Amygdala (tissue), 56 donors: ENCODE measurements at places on chromosomes 4 and X.

DNA sequence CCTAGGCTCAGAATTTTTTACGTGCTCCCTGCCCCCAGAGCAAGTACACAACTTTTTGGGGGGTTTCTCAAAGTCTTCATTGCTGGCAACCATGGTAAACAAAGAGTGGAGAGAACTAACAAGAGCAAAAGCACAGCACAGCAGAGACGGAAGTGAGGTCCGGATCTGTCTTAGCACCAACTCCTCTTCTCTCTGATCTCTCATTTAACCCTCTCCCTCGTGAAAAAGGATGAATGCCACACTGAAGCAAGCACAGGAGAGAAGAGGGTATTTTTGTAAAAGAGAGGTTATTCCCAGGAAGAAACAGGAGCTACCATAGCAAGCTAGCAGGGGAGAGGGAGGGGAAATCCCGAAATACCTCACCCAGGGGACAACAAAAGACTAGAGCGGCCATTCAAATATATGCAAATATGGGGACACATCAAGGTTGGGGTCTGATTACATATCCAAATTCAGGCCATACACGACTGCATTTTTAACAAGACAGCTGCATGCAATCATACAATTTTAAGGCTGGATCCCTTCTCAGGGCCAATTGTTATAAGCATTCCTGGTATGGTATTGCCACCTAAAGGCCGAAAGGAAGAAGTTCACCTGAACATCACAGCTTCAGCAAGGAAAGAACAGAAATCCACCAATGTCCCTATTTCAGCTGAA, 46.6 kb downstream of the CD40LG start:
- DNase-seq: no peak

DNA sequence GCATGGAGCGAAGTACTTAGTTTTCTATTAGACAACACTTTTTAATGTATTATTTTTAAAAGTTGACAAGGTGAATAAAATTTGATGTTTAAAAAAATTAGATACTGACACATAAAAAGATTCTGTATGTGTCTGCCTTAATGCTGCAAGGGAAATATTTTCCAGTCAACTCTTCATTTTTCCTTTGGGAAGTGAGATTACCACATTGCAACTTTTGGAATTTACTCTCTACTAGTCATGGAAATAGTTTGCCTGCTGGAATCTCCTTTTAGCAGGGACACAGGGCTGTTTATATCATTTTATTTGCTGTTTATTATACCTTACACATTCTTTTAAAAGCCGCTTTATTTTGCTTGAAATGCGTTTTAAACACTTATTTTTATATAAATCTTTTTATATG, 135.1 kb downstream of the MID1 start:
- no peak for DNase-seq

DNA sequence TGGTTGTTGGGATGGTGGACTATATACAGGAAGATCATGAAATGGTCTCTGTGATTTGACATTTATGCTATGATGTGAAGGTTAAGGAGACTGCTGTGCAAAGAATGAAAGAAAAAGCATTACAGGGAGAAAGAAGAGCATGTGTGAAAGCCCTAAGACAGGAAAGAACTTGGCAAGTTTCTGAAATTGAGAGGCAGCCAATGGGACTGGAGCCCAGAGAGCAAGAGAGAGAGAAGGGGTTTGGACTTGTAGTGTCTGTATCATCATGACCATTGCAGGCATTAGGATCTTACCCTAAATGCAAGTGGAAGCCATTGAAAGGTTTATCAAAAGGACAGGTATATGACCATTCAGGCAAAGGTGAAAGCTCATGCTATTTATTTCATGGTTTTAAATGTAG, 147.1 kb downstream of the NAA11 start:
- DNase-seq: no peak

GRCh38 chrX:100830547-100830946, 10.4 kb downstream of the CSTF2 start:
- no peak for DNase-seq

DNA sequence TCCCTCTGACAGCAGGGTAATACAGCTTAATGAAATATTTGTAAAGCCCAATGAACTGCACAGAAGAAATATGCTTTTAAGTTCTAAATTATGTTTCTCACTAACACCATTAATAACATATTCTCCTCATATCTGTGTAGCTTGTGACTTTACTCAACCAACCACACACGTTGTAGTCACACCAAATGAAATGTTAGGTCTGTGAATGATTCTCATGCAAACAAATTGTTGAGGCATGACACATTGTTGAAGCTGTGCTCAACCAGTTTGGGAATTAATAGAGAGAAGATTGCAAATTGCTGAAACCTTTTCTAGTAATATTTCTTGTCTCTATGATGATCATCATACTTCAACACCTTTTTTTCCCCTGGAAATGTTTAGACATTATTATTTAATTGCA, 645.9 kb downstream of the PCDH7 start:
- DNase-seq: no peak

- no peak for DNase-seq
These were observed 315.4 kb downstream of the CCSER1 start for GRCh38 chr4:90442619-90443018.

DNA sequence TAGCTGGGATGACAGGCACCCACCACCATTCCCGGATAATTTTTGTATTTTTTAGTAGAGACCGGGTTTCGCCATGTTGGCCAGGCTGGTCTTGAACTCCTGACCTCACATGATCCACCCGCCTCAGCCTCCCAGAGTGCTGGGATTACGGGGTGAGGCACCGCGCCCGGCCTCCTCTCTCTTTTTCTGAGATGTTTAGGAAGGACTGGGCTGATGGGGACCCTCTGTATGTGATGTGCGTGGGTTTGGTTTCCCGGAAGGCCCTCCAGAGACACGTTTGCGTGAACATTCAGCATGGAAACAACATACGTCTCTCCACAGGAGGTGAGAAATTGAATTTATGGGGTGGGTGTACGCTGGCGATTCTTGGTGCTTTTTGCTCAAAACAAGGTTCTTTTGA, 18.6 kb downstream of the SHOX start:
- no peak for DNase-seq

GRCh38 chr4:186167605-186168004, 23.8 kb upstream of the CYP4V2 start:
- no peak for DNase-seq

- no peak for DNase-seq
These were observed 28.6 kb upstream of the PDE5A start for GRCh38 chr4:119657111-119657611.

GRCh38 chr4:8523766-8524165, 56.4 kb upstream of the GPR78 start:
- DNase-seq: no peak

DNA sequence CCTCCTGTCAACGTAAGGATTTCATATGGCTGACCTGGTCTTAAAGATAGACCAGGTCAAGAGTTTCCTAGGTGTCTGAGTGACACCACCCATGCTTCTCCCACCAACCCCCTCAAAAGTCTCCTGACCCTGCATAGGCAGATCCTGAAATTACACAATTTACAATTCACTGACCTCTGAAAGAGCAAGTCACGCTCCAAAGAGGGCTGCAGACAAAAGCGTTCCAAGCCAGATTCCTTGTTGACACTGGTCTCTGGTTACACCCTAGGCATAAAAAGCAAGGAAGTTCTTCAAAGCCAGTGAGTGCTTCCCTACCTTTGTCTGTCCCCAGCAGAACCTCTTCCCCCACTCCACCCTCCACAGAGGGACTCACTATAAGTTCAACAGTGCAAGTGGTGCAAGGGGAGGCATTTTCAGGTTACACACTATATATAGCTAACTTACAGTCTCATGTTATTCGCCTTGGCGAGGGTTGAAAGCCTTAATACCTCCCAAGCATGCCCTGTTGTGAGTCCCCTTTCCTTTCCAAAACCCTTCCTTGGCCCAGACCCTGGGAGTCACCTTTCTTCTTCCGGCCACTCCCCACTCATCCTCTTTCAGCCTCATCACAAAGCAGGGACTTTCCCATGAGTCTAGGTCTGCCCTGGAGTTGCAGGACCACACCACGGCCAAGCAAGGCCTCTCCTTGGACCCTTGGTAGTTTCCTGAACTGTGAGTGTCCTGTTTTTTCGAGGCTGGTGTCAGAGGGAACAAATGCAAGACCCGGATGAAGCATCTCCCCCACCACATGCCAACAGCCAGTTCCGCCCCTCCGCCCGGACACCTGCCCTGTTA, 58.0 kb upstream of the KLF3 start:
- no peak for DNase-seq

DNA sequence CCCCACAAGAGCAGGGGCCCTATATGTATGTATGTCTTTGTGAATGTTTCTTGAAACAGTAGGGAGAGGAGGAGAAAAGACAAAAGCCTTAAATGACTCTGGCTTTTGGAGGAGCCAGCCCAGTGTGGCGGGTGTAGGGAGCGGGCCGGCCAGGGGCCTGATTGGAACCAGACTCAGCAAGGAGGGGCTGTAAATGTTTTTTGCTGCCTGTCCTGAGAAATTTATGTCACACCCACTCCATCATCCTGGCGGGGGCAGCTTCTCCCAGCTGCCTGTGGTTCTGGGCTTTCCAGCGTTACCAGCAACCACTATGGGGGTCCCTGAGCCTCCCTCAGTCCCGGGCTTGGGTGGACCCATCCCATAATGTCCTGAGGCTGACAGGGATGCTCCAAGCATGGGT, 130.8 kb downstream of the PJA1 start:
- no peak for DNase-seq

GRCh38 chr4:14254252-14254651, 626.7 kb upstream of the BOD1L1 start:
- DNase-seq: no peak

DNA sequence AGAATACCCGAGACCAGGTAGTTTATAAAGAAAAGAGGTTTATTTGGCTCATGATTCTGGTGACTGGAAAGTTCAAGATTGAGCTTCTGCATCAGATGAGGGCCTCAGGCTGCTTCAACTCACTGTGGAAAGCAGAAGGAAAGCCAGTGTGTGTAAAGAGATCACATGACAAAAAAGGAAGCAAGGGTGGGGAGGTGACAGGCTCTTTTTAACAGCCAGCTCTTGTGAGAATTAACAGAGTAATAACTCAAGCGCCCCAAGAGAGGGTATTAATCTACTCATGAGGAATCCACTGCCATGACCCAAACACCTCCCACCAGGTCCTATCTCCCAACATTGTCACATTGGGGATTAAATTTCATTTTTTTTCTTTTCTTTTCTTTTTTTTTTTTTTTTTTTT, 6.3 kb upstream of the YIPF6 start:
- DNase-seq: no peak

DNA sequence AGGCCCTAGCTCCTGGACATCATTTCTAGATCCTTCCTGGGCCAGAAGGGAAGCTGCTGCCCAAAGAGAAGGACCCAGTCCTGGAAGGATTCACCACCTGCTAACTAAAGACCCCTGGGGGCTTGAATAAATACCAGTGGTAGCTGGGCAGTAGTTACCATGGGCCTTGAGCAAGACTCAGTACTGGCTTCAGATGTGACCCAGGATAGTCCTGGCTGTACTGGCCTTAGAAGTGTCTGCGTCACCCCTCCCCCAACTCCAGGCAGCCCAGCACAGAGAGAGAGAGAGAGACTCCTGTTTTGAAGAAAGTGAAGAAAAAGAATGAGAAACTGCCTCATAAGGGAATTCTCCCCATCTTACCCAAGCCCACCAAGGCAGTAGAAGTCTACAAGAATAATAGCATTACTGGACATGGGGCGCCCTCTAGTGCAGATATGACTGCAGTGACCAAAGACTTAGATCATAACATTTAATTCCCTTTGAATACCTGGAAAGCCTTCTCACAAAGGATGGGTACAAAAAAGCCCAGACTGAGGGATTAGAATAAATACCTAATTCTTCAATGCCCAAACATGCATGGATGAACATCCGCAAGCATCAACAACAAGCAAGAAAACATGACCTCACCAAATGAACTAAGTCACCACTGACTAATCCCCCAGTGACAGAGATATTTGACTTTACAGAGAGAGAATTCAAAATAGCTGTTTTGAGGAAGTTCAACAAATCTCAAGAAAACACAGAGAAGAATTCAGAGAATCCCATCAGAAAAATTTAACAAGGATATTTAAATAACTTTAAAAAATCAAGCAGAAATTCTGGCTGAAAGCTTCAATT, 171.8 kb downstream of the HNRNPD start:
- no peak for DNase-seq

- no peak for DNase-seq
These were observed 45.2 kb downstream of the ANXA5 start for GRCh38 chr4:121651597-121651996.

DNA sequence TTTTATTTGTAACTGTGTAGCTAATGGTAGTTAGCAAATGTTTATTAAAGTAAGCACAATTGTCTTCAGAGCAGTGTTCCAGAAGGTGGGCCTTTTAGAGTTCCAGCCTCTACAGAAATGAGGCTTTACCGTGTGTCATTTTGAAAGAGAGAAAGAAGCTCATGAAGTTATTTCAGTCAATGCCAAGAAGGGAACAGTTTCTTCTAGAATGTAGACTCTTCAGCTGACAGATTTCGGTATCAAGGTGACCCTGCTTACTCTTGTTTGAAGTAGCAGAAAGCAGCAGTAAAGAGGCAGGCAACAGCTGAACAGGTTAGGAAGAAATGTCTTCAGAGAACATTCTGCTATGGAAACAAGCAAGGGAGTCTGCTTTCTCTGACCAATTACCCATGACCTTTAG, 93.6 kb downstream of the TASL start:
- DNase-seq: no peak

- DNase-seq: no peak
These were observed 348.6 kb downstream of the PTTG2 start for GRCh38 chr4:38308728-38309311.

DNA sequence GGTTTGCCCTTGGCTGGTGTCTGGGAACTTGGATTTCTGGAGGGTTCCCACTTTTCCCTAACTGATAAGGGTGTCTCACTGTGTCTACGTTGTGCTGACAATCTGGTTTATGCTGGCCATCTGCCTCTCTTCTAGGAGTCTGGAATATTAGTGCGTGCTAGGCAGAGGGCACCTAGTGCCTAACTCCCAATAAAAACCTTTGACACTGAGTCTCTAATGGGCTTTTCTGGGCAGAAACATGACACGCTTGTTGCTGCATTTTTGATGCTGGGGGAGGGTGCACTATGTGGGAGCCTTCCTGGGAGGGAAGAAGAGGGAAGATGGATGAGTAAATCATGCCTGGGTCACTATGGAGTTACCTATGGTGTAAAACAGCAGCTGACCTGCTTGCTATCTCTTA, 16.3 kb upstream of the ZNF41 start:
- DNase-seq: no peak

- no peak for DNase-seq
These were observed 27.9 kb downstream of the CAMK2D start for GRCh38 chr4:113733685-113734084.

- DNase-seq: no peak
These were observed 7.2 kb downstream of the SCARB2 start for GRCh38 chr4:76206222-76206942.

DNA sequence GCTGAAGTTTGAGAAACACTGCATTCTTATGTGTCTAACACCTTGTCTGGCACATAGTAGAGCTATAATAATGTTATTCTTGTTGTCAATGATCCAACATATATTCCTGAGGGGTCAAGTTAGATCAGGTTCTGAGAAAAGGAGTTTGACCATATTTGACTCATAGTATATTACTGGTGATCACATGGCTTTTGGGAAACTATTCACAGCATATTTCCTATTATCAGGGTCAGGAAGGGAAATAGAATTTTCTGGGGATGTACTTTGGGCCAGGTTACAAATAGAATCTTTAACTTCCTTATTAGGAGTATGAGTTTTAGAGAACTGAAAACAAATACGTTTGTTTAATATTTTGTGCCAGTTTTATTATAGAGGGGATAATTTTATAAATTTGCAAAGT, 11.6 kb downstream of the IL15 start:
- DNase-seq: no peak
